Right atrium auricular region (tissue), 2 donors: ENCODE measurements at places on chromosomes 1 and 21. TPM values are rescaled to one million over a fixed set of nuclear protein-coding genes. Genes with fewer than 3 reads are reported as not detected.

GRCh38 chr1:37553598-37553926 is 531 bp downstream of the SNIP1 start:
- H3K4me3 ChIP-seq = peak overlapping the region; percentile 99
- no peaks in the 10 kb centered on the region for H3K4me1 ChIP-seq
- H3K36me3 ChIP-seq = peaks cover 16% of the 10 kb centered on the region

DNA sequence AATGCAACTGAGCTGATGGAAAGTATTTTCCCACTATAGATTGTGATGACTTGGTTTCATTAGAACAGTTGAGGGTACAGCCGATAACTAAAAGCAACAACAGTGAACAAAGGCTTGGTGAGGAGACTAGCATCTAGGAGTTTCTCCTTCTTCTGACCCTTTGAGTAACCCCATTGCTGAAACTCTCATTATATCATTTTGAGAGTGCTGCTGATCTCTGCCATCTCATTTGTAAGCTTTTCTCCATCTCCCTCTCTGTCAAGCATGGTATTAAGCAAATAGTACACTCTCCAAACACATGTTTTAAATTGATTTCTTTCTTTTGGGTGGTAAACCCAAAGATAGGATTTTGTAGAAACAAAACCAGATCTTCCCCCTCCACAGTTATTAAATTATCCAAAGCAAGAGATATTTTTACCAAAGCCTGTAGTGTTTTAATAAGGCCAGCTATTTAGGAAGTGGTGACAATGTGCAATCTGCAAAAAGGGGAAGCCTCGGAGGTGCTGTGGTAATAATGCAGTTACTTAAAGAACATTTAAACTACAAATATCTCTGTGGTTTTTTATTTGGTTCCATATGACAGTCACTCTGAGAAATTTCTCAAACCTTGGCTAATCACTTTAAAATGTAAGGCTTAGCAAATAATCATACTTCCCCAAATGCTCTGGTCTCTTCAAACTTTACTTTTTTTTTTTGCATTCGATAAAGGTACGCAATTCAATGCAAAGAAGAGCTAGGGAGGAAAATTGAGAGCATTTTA is 287.5 kb downstream of the HLX start:
- no peaks in the 10 kb centered on the region for H3K27me3 ChIP-seq
- no peak overlapping the region for H3K27ac ChIP-seq
- H3K36me3 ChIP-seq = no peaks in the 10 kb centered on the region

The AKNAD1 gene
- not detected for total RNA-seq

The ANGPTL3 gene
- not detected for total RNA-seq

The DEPDC1 gene
- total RNA-seq = 1.4 TPM

The DNALI1 gene
- 3.9 TPM for total RNA-seq
